Keratinocyte (primary cell): ENCODE measurements at places on chromosomes 13 and 19.

DNA sequence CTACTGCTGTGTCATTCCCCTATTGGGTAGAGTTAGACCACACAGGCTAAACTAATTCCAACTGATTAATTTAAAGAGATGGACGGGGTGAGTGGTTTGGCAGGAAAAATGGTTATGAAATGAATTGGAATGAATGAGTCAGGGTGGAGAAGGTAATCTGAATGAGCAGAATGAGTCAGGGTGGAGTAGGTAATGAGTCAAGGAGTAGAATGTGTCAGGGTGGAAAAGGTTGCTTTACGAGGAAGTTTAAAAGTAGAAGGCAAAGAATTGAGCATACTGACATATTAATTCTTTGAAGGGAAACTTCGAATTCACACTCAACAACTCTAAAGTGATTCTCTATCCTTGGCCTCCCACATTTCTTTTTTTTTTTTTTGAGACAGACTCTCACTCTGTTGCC is 12.7 kb upstream of the ZNF121 start:
- no peak for DNase-seq
- peaks cover 9% of the 10 kb centered on the region for H3K4me1 ChIP-seq

DNA sequence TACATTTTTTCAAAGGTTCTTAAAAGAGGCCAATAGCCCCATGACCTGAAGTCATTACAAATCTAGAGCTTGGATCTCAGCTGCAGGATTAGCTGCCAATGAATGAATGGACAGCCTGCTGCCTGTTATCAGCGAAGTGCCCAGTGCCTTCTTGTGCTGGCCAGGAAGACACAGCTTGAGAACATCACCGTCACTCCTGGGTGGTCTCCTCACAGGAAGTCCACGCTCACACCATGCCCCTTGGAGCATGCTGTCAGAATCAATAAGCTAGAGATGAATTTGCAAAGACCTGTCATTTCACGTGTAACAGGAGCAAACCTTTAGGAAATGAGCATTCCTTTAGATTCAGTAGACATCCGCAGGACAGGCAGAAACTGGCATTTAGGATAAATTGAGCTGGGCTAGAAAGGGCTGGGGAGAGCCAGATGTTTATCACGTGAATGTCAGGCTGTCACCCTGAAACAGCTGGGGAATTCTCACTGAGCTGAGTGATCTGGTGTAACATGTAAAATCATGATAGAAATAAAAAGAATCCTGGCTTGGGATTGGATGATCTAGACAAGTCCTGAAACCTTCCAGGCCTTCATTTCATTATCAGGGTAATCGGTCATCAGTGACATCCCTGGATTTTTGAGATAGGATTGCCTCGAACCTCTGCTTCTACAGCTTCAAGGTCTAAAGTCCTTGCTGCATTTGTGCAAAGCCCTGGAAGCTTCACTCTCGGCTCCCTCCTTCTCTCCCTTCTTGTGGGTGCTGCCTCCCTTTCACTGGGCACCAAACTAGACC is 49.9 kb upstream of the MEDAG start:
- no peak overlapping the region for H3K4me3 ChIP-seq
- no peak for DNase-seq
- H3K36me3 ChIP-seq, result no peaks in the 10 kb centered on the region
- H3K4me1 ChIP-seq, result peaks cover 18% of the 10 kb centered on the region
- H3K27ac ChIP-seq, result peak overlapping the region; percentile 37

DNA sequence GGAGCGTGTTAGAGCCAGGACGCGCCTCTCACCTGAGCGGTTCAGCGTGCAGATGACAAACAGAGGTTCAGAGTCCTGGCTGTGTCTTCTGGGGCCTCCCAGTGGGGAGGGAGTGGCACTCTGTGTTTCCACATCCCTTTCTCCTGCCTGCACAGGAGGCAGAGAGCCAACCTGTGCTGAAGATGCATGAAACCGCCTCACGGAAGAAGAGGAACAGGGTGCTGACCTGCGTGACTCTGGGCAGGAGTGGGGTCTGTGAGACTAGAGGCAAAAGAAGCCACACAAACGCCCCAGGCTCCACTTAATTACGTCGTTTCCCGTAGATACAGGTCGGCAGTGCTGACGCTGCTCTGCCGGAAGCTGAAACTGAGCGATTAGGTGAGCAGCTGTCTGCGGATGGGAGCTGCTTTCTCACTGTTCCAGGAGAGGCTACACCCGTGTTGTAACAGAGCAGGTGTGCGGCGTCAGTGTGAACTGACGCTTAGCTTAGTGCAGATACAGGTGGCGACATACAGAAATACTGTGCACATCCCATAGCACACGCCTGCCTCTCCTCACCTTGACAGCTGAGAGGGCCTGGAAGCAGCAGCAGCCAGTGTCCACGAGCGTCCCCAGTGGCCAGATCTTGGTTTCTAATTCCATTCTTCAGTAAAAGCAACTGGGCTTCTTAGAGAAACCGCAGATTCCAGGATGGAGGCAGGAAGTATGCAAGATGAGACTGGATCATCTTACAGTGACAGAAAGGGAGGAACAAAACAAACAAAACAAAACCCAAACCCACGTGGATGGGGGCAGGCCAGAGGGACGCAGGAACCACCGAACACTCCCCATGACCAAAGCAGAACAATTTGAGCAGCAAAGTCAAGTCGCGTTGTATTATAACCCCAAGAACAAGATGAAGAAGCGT is 37.7 kb upstream of the MCF2L start:
- no peaks in the 10 kb centered on the region for H3K36me3 ChIP-seq
- peak overlapping the region; percentile 64 for H3K4me3 ChIP-seq
- H3K27ac ChIP-seq, result peak overlapping the region; percentile 24
- H3K27me3 ChIP-seq, result peaks cover 7% of the 10 kb centered on the region
- peaks cover 13% of the 10 kb centered on the region for H3K4me1 ChIP-seq

DNA sequence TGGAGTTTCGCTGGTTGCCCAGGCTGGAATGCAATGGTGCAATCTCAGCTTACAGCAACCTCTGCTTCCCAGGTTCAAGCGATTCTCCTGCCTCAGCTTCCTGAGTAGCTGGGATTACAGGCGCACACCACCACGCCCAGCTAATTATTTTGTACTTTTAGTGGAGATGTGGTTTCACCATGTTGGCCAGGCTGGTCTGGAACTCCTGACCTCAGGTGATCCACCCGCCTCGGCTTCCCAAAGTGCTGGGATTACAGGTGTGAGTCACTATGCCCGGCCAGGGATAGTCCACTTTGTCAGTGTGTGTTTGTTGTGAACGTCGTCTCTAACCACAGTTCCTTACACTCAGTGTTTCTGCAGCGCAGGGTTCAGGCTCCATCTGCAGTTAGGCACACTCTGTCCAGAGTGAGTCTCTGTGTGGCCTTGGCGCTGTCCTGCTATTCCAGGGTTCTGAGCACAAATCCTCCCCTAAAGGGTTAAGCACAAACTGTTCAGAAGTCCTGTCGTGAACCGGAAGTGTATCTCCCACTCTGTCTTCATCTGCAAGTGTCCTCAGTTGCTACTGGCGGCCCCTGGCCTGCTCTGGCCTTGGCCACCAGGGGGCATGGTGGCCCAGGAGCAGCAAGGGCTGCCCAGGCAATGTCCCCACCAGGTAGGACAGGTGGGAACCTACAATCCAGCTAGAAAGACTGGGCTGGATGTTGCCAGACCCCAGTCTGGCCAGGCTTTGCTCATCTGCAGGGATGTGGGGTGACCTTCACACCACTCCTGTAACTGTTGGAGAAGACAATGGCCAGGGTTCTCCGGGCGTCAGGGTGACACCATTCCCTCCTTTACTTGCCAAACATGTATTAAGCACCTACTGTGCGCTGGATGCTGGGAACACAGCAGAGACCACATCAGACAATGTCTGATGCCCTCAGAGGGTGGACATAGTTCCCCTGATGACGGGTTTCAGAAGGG is 38.8 kb upstream of the GATAD2A start:
- peaks cover 7% of the 10 kb centered on the region for H3K4me1 ChIP-seq
- no peaks in the 10 kb centered on the region for H3K36me3 ChIP-seq
- H3K27me3 ChIP-seq, result no peaks in the 10 kb centered on the region
- no peak overlapping the region for H3K4me3 ChIP-seq

GRCh38 chr13:62524061-62524460 is 1108.4 kb upstream of the PCDH20 start:
- H3K27ac ChIP-seq, result no peak overlapping the region
- H3K4me1 ChIP-seq, result no peaks in the 10 kb centered on the region
- H3K36me3 ChIP-seq, result no peaks in the 10 kb centered on the region
- no peak overlapping the region for H3K4me3 ChIP-seq

DNA sequence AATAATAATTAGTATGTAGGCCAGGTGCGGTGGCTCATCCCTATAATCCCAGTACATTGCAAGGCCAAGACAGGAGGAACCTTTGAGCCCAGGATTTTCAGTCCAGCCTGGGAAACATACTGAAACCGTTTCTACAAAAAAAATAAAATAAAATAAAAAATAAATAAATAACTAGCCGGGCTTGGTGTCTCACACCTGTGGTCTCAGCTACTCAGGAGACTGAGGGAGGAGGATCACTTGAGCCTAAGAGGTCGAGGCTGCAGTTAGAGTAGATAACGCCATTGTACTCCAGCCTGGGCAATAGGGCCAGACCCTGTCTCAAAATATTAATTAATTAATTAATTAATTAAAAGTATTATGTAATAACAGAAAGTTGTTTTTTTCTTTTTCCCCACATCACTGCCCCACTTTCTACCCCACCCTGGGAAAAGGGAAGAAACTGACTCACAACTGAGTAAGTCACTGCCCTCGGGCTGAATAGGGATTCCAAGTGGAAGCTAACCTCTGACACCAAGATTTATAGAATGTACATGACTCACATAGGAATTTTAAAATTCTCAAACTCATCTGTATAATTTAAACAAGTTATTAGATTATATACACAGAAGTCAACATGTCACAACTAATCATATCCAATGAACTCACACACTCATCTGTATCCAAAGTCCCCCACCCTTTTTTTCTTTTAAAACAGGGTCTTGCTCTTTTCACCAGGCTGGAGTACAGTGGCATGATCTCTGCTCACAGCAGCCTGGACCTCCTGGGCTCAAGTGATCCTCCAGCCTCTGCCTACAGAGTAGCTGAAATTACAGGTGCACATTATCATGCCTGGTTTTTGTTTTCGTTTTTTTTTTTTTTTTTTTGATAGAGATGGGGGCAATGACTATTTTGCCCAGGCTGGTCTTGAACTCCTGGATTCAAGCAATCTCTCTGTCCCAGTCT is 12.5 kb downstream of the ZNF611 start:
- H3K36me3 ChIP-seq, result peaks cover 5% of the 10 kb centered on the region
- peaks cover 5% of the 10 kb centered on the region for H3K4me1 ChIP-seq
- H3K27me3 ChIP-seq, result no peaks in the 10 kb centered on the region
